Stimulated activated CD8-positive, alpha-beta memory T cell treated with anti-CD3 and anti-CD28 coated beads, Interleukin-12 subunit alpha, Interleukin-12 subunit beta, amount 100 ng/mL, for 4 hours (primary cell): ENCODE measurements at places on chromosomes 2 and 18.
A peak's percentile ranks its signal among the peaks of the same experiment; 100 is the strongest.

- DNase-seq = no peak
Observed at GRCh38 chr2:36858551-36859365, 107.6 kb downstream of the STRN start.

DNA sequence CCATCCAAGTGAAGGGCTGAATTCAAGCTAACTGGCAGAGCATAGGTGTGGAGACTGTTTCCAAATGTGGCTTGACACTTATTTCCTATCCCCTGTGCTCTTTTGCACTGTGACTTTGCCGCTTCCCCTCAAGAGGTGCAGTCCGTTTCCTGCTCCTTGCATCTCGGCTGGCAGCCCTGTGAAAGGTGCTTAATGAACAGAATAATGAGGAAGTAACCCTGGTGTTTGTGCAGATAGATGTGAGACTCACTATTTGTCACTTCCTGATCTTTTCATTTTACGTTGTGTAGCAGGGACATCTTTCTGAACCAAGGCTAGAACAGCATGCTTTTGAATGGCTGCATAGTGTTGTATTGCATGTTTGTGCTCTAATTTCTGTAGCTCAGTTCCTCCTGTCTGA is 60.8 kb downstream of the CEP192 start:
- no peak for DNase-seq

DNA sequence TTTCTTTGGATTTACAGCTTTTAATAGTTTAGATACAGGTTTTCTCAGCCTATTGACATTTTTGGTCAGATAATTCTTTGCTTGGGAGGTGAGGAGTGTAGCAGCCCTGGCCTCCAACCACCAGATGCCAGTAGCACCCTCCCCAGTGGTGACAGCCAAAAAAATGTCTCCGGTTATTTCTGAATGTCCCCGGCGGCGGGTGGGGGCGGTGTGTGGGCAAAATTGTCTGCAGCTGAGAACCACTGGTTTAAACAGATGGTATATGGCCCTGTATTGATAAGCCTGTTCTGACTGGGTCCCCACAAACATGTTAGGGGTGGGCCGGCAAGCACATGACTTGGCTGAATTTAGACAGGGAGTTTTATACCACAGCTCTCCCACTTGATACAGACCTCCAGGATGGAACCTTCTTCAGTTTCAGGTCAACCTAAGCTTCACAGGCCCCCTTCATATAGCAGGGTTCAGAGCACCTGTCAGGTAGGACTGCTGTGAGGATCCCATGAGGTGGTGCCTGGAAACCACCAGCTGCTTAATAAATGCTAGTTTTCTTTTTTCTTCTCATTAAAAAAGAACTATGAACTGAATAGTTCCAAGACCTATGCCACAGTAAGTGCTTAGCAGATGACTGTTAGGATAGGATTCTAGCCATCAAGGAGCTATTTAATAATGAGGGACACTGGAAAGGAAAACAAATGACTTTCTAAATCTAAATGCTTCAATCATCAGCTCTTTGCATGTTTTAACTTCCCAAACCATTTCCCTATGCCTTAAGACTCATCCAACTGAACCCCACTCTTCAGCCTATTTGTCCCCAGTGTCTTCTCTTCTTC is 18.1 kb downstream of the LPIN2 start:
- peak; percentile 43 for DNase-seq

DNA sequence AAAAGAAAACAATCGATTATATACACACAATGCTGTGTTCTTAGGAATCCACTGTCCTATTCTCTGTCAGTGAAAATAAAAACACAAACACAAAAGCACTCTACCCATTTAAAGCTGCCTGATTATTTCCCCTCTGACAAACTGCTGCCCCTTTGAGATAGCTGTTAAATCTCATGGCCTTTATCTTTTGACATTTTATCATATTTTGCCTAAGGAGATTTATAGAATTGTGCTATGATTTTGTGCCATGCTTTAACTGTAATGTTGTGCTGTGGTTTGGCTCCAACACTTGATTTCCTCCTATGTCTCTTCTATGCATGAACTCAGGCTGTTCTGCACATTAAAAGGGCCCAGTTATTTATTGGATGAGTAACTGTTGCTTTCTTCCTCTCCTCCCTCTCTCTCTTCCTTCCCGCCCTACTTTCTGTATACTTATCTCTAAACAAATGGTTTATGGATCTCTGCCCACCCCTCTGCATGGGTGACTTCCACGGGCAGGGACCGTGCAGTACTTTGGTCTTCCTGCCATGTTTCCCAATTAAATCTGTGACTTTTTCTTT is 1096.6 kb downstream of the TSN start:
- DNase-seq = no peak

- DNase-seq = no peak
Observed at GRCh38 chr2:40118622-40119021, 333.3 kb downstream of the SLC8A1 start.

DNA sequence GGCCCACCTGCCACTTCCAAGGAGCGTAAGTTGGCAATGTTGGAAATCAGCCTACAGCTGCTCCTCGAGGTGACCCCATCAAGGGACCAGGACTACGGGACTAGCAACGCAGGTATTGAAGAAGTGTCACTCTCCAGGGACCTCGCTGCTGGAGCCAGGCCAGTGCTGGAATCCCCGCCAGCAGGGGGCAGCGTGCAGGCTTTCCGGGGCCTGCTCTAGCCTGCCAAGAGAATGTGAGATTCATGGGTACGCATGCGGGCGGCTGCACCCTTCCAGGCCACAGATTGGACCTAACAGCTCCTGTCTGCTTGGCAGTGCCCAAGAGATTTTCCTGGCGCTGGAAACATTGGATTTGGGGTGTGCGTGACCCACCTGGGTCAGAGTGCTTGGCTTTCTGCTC is 182.8 kb upstream of the RAB12 start:
- DNase-seq = no peak

DNA sequence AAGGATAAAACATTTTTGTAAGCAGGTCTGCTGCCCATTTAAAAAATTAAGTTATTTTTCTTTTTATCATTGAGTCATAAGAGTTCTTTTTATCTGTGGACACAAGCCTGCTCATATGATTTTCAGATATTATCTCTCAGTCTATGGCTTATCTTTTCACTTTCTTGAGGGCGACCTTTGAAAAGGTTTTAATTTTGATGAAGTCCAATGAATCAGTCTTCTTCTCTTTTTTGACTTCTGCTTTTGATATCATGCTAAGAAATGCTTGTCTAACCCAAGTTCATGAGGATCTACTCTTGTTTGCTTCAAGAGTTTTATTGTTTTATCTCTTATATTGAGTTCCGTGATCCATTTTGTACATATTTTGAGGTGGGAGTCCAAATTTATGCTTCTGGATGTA is 36.5 kb downstream of the PSMD14 start:
- no peak for DNase-seq
